Psoas muscle (tissue), 8 donors: ENCODE measurements at places on chromosomes 11 and 22. TPM values are rescaled to one million over a fixed set of nuclear protein-coding genes. Genes with fewer than 3 reads are reported as not detected.

The VPREB1 gene
- polyA plus RNA-seq, result not detected

The EMID1 gene
- polyA plus RNA-seq, result 0.58 TPM

The HTATIP2 gene
- 60.8 TPM for polyA plus RNA-seq

The CASP1 gene
- 3.3 TPM for polyA plus RNA-seq

The SEPTIN3 gene
- 0.14 TPM for polyA plus RNA-seq

The APOL1 gene
- polyA plus RNA-seq, result 6.0 TPM

The PLAAT2 gene
- polyA plus RNA-seq, result not detected

The GPHA2 gene
- polyA plus RNA-seq, result not detected

The KCNJ1 gene
- not detected for polyA plus RNA-seq

The TMEM218 gene
- polyA plus RNA-seq, result 30.3 TPM

The C11orf87 gene
- polyA plus RNA-seq, result not detected

The SCUBE2 gene
- polyA plus RNA-seq, result 1.7 TPM

The AIFM3 gene
- polyA plus RNA-seq, result 0.53 TPM

The SUSD2 gene
- polyA plus RNA-seq, result 1.3 TPM

The CENPM gene
- 1.2 TPM for polyA plus RNA-seq

The FAM83F gene
- 0.01 TPM for polyA plus RNA-seq

The SPON1 gene
- polyA plus RNA-seq, result 0.53 TPM

The DERL3 gene
- 1.1 TPM for polyA plus RNA-seq

The OR52M1 gene
- polyA plus RNA-seq, result not detected

The CNIH2 gene
- polyA plus RNA-seq, result not detected

The PDE2A gene
- polyA plus RNA-seq, result 16.6 TPM

The TRIM66 gene
- polyA plus RNA-seq, result 0.69 TPM

The PRG3 gene
- polyA plus RNA-seq, result not detected

The NOL12 gene
- 43.4 TPM for polyA plus RNA-seq

The BRSK2 gene
- polyA plus RNA-seq, result 0.26 TPM

The ELFN2 gene
- 0.01 TPM for polyA plus RNA-seq

The CARD18 gene
- not detected for polyA plus RNA-seq

The OR51B2 gene
- not detected for polyA plus RNA-seq

The CYB561A3 gene
- 7.7 TPM for polyA plus RNA-seq

The PGA5 gene
- polyA plus RNA-seq, result not detected

The OR52E1 gene
- not detected for polyA plus RNA-seq

The DGCR2 gene
- 13.2 TPM for polyA plus RNA-seq

The OR5D16 gene
- not detected for polyA plus RNA-seq

The OR56A1 gene
- not detected for polyA plus RNA-seq

The RBMXL2 gene
- not detected for polyA plus RNA-seq

The BTBD18 gene
- not detected for polyA plus RNA-seq

The OR4D10 gene
- polyA plus RNA-seq, result not detected

The NAALADL1 gene
- polyA plus RNA-seq, result 1.6 TPM

The ART5 gene
- polyA plus RNA-seq, result 0.65 TPM

The NAGA gene
- polyA plus RNA-seq, result 5.7 TPM

The OR52A1 gene
- not detected for polyA plus RNA-seq

The OR2AT4 gene
- polyA plus RNA-seq, result not detected

The KRTAP5-1 gene
- not detected for polyA plus RNA-seq

The GLB1L2 gene
- 1.2 TPM for polyA plus RNA-seq

The UBQLNL gene
- 0.04 TPM for polyA plus RNA-seq

The RFPL2 gene
- polyA plus RNA-seq, result not detected

The BLID gene
- not detected for polyA plus RNA-seq

The CPT1A gene
- polyA plus RNA-seq, result 8.6 TPM

The MS4A12 gene
- polyA plus RNA-seq, result not detected

The KRTAP5-7 gene
- not detected for polyA plus RNA-seq

The RASGRP2 gene
- polyA plus RNA-seq, result 9.1 TPM

The TRIM34 gene
- polyA plus RNA-seq, result 0.79 TPM

The B3GAT1 gene
- polyA plus RNA-seq, result 0.09 TPM

The IGLL1 gene
- polyA plus RNA-seq, result not detected

The DRICH1 gene
- polyA plus RNA-seq, result not detected

The MOGAT2 gene
- polyA plus RNA-seq, result 0.04 TPM

The CBLIF gene
- not detected for polyA plus RNA-seq

The TMEM45B gene
- polyA plus RNA-seq, result not detected

The TMPRSS13 gene
- not detected for polyA plus RNA-seq
